ENCODE measurements at places on chromosomes 4 and X.

DNA sequence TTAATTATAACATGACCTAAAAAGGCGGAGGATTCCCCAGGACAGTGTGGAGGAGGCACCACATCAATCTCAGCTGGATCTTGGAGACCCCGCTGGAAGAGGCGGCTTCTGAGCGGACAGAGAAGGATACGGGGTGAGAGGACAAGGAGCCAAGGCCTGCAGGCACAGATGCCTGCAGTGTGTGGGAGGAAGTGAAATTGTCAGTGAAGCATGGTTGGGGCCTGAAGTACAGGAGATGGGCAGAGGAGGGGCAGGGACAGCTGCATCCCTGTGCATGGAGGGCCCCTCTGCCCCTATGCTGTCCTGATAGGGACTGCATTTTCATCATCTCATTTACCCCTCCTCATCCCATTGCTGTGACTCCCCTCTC is 1.7 kb upstream of the SLC2A9 start:
- DNase-seq = no peak

DNA sequence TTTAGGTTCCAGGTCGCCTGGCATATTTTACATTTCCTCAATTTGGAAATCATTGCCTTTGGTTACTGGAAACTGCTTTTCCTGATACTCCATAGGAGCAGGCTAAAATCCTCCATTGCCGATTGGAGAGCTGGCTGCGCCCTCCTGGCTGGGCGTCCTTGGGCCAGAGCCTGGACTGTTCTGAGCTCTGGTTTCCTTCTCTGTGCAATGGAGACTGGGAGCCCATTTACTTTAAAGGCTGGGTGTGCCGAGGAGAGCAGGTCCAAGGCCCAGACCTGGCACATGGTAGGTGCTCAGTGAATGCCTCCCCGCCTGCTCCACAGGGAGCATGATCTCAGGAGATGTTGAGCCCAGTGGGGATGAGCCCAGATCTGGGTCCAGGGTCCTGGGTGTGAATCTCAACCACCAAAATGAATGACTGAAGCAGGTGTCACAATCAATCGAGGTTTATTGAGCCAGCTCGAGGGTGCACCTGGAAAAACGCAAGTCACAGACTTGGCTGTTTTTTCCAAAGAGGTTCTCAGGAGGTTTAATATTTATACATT is 50.0 kb downstream of the EVC start:
- DNase-seq = no peak

- peak; percentile 45 for DNase-seq
Measured at GRCh38 chrX:21655901-21656586, 2.1 kb downstream of the KLHL34 start.

DNA sequence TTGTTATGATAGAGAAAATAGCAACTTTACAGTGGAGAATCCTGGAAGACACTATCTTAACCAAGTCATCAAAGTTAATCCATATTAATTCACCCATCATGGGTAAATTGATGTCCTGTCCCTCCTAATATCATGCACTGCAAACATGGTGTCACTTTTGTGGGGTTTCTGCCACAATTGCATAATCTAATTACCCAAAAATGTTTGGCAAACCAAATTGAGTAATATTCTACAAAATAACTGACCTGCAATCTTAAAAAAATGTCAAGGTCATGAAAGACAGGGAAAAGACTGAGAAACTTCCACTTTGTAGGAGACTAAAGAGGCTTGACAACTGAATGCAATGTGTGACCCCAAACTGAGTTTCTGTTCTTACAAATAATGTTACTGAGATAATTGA is 37.1 kb upstream of the PLAC8 start:
- no peak for DNase-seq

- DNase-seq = no peak
Measured at GRCh38 chr4:77903186-77903585, 40.6 kb downstream of the MRPL1 start.

DNA sequence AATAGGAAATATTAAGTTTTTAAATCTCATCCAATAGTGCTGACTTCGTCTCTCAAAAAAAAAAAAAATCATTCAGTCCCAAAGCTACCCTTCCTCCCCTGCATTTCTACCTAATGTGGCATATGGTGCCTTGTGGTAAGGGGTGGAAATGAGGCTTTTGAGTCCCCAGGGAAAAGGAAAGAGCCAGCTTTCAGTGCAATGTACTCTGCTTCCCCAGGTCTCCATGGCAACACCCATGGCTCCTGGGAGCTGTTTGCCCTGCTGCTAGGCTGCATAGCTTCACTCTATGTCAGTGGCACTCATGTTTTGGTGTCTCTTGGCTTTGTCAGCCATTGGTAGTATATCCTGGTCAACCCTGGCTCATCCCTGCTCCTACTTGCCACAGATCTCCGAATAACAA is 175.9 kb downstream of the SLC39A8 start:
- no peak for DNase-seq

DNA sequence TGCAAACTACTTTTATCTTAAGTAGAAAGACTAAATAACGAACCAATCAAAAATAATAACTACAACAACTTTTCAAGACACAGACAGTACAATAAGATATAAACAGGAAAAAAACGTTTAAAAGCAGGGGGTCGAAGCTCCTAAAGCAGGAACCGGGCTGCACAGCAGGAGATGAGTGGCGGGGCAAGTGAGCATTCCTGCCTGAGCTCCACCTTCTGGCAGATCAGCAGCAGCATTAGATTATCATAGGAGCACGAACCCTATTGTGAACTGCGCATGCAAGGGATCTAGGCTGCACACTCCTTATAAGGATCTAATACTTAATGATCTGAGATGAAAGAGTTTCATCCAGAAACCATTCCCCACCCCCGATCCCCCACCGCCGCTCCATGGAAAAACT is 146.2 kb downstream of the TEX11 start:
- DNase-seq = no peak

DNA sequence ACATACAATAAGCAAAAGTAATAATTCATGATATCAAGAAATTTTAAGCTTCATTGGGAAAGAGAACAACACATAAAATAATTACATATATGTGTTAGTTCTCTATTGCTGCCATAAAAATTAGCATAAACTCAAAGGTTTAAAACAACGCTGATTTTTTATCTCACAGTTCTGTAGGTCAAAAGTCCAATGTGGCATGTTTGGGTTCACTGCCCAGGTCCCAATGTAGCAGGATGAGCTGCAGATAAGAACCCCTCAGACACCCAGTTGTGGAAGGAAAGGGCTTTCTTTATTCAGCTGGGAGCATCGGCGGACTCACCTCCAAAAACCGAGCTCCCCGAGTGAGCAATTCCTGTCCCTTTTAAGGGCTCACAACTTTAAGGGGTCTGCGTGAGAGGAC is 13.1 kb upstream of the MAGEB16 start:
- DNase-seq = no peak

DNA sequence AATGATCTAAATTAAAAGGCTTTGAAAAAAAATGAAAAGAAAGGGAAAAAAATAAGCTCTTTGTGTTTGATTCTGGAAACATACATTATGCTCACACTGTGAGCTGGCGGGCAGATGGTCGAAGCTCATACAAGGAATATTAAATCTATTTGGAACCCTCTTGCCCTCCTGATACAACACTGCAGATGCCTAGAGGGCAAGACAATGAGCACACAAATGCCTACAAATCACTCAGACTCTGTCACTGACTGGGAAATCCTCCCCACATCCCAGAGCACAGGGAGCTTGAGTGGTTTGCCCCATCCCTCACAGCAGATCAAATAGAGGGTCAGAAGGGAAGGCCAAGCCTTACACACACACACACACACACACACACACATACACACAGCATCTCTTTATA is 320.4 kb downstream of the HNRNPD start:
- no peak for DNase-seq

GRCh38 chrX:68060506-68061205 is 372.6 kb downstream of the OPHN1 start:
- DNase-seq = no peak

GRCh38 chr4:158754385-158755180 is 14.2 kb upstream of the FNIP2 start:
- DNase-seq = no peak

GRCh38 chrX:103831342-103831802 is 685 bp downstream of the RAB9B start:
- no peak for DNase-seq

GRCh38 chrX:460823-461640 is 74.3 kb upstream of the PPP2R3B start:
- no peak for DNase-seq

All from right kidney (tissue), 9 donors.